Activated CD4-positive, alpha-beta T cell treated with anti-CD3 and anti-CD28 coated beads, Interleukin-2, Interleukin-6, amounts not matched to agents 100 ng/mL and 50 ng/mL, durations not matched to agents 16 hours and 8 hours (primary cell): ENCODE measurements at places on chromosomes 2 and 18.

GRCh38 chr2:71613953-71614925 lies 160.9 kb downstream of the DYSF start:
- no peak for DNase-seq

DNA sequence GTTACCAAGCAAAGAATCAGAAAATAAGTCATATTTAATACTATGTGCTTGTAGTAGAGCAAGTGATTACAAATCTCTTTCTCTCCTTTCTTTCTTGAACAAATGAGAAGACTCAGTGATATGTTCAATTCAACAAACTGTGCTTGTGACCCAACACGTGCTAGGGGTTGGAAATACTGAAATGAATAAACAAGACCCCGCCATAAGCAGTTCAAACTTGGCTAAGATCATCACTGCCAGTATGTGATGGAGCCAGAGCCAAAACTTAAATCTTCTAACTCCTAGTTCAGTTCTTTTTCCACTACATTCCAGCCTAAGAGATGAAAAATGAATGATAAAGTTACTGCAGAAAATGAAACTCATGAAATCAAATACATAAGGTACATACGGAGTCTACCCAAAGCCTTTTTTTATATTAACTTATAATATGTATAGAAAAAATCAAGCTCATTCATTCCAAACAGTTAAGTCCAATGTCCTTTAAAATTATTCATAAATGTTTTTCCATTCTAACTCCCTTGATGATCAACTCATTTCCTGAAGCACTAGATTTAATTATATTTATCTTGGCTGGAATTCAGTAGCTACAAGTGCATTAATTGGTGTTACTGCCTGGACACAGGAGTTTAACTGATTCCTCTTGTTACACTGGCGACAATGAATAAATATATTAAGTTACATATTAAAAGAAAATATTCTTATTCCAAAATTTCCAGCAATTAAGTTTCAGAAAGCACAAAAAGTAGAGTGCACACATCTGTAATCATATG lies 36.0 kb downstream of the GALNT3 start:
- no peak for DNase-seq

DNA sequence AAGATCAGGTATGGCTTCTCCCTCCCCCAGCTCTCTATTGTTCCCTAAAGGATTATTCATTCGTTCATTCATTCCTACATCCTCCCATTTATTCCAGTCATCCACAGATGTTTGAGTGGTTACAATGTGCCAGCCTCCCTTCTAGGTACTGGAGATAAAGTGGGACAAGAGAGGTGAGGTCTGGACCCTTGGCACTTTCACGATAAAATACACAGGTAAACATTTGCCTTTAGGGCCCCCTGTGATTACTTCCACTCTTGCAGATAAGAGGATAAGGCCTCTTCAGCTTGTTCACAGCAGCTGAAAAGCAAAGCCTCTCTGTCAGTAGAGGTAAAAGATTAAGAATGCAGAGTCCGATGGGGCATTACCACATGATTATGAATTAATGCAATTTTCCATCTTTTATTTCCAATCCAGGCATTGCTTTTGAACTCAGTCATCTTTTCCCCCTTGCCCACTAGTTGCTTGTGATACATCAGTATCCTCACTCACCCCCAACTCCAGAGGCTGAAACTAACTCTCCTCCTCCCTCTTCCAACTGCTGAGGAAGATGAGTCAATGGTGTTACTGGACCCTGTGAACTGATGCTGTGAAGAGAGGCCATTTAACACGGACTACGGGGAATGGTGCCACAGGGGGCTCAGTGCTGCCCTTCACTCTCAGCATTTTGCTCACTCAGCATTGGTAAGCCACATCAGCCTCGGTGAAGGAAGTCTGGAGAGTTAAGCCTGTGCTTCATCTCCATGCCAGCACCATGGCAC lies 1.1 kb upstream of the DPP4 start:
- DNase-seq: no peak

DNA sequence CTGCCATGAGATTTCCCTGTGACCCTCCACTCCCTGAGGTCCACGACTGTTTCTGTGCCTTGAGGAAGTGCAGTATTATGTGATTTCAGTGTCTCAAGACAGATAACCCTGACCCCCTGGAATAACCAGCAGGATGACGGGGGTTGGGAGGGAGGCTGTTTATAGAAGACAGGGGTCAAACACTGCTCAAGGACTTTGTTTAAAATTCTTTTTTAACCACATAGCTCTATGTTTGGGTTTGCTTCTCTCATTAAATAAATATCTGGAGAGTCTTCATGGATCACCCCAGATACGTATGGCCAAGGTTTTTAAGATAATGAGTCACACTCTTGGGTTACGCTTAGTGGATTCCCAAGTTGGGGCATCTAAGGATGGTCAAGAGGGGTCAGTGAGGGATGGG lies 523.8 kb upstream of the TNP1 start:
- DNase-seq: no peak

DNA sequence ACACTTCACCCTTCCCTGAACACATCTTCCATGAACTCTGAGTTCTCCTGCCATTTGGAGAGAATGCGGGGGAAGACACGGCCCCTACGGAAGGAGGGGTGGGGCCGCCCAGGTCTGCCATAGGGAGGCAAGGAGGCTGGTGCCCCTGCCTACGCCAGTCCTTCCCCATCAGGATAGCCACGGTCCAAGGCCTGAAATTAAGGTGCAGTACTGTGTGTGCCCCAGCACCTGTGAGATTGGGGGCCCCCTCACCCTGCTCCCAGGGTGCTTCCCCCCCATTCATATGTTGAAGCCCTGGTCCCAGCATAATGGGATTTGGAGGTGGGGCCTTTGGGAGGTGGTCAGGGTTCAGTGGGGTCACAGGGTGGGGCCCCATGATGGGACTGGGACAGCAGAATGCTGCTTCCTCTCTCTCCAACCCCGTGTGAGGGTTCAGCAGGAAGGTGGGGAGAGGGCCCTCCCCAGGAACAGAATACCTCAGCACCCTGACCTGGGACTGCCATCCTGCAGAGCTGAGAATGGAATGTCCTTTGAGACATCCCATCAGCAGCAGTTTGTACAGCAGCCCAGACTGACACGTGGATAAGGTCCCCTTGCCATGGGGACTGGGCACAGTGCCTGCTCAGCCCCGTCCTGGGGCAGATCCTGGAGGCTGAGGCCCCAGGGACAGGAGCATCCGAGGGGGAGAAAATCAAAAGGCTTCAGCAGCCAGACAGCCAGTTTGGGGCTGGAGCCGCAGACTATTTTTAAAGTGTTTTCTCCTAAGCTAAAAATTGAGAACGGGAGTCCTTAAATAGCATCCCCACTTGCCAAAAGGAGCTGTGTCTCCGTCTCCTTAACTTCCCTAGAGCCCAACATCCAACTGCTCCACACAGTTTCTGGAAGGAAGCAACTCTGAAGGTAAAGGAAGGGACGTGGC lies 105.1 kb downstream of the NDUFA10 start:
- no peak for DNase-seq

- no peak for DNase-seq
Measured at GRCh38 chr2:152755029-152755428, 36.6 kb downstream of the ARL6IP6 start.

GRCh38 chr18:54284981-54285785 lies 15.9 kb downstream of the POLI start:
- DNase-seq: peak; percentile 96

DNA sequence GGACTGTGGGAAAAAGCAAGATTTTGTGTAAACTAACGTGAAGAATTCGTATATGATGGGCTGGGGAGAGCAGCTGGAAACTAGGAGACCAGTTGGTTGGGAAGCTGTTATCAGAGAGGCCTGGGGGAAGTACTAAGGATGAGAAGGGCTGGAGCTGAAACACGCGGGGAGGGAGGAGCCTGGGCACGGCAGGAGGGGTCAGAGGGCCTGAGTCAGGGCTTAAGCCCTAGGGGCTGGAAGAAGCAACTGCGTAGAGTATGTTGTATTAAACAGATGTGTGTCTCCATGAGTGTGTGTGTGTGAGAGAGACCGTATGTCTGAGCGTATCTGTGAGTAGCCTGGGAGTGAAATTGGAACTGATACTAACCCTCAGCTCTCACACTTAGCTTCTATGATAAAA lies 8.4 kb downstream of the POMC start:
- DNase-seq: no peak

- no peak for DNase-seq
Measured at GRCh38 chr2:62180975-62181374, 14.9 kb upstream of the B3GNT2 start.
